ENCODE measurements at places on chromosomes 6 and 20. TPM values are rescaled to one million over a fixed set of nuclear protein-coding genes. Genes with fewer than 3 reads are reported as not detected.

VSX1 gene
- total RNA-seq: not detected

CEP162 gene
- 9.6 TPM for total RNA-seq

FAM83C gene
- not detected for total RNA-seq

CCN5 gene
- total RNA-seq: not detected

AURKA gene
- total RNA-seq: 95.4 TPM

PHACTR1 gene
- 0.53 TPM for total RNA-seq

SLC23A2 gene
- 14.1 TPM for total RNA-seq

NFKBIE gene
- 20.8 TPM for total RNA-seq

GGTLC1 gene
- not detected for total RNA-seq

SLC35B2 gene
- 35.8 TPM for total RNA-seq

ULBP2 gene
- total RNA-seq: 1.8 TPM

OLIG3 gene
- total RNA-seq: 0.45 TPM

CTAGE9 gene
- total RNA-seq: not detected

HLA-DMB gene
- total RNA-seq: 19.1 TPM

E2F1 gene
- total RNA-seq: 60.0 TPM

ECT2L gene
- total RNA-seq: not detected

PGBD1 gene
- 1.8 TPM for total RNA-seq

OR2B6 gene
- not detected for total RNA-seq

LST1 gene
- 69.8 TPM for total RNA-seq

IPCEF1 gene
- 13.8 TPM for total RNA-seq

OOEP gene
- 0.33 TPM for total RNA-seq

APMAP gene
- total RNA-seq: 46.5 TPM

CNR1 gene
- not detected for total RNA-seq

ULBP3 gene
- total RNA-seq: 3.5 TPM

HLA-DPB1 gene
- 95.6 TPM for total RNA-seq

SLC22A7 gene
- total RNA-seq: not detected

SLC22A23 gene
- 0.75 TPM for total RNA-seq

TMEM244 gene
- 0.43 TPM for total RNA-seq

CRIP3 gene
- total RNA-seq: not detected

HMGN4 gene
- total RNA-seq: 109 TPM

CALHM4 gene
- total RNA-seq: not detected

DEFB123 gene
- total RNA-seq: not detected

CLVS2 gene
- not detected for total RNA-seq

HEY2 gene
- not detected for total RNA-seq

PRDM13 gene
- not detected for total RNA-seq

NTSR1 gene
- total RNA-seq: not detected

FAM162B gene
- total RNA-seq: not detected

CAP2 gene
- total RNA-seq: not detected

SYTL3 gene
- 135 TPM for total RNA-seq

ANKRD66 gene
- total RNA-seq: not detected

RHAG gene
- not detected for total RNA-seq

SNAP91 gene
- not detected for total RNA-seq

RBBP8NL gene
- not detected for total RNA-seq

FOXC1 gene
- not detected for total RNA-seq

PGC gene
- not detected for total RNA-seq

PARD6B gene
- 6.2 TPM for total RNA-seq

PRSS16 gene
- 1.3 TPM for total RNA-seq

EYS gene
- total RNA-seq: not detected

CD93 gene
- total RNA-seq: 5.6 TPM

MCHR2 gene
- total RNA-seq: not detected

TGM3 gene
- not detected for total RNA-seq

Measured in activated CD4-positive, alpha-beta memory T cell treated with anti-CD3 and anti-CD28 coated beads, Interleukin-2, amount 10 ng/mL, durations not matched to agents 7 days and 5 days (primary cell).